T-helper 2 cell treated with Interferon-gamma antibody and Interleukin-4, amounts not matched to agents 5 μg/mL and 100 μg/mL, for 36 hours (primary cell): ENCODE measurements at places on chromosomes 7 and 10.

DNA sequence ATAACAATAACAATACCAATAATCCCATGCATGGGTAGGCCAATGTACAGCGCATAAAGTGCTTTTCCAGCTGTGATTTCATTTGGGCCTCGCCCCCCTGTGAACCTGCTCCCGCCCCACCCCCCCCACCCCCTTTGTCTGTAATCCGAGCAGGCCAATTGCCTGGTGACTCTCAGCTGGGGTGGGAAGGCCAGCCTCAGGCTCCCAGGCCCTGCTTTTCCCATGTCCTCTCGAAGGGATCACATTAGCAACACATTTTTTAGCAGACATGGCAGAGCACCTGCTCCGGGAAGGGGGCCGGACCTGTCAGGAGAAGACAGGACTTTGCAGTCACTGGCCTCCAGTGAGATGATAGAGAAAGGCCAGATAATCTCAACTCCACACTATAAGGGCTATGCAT, 439.3 kb downstream of the RPS24 start:
- DNase-seq, result no peak

GRCh38 chr7:132551439-132551838, 24.8 kb downstream of the PLXNA4 start:
- no peak for DNase-seq

GRCh38 chr10:102421757-102422512, 1.3 kb downstream of the FBXL15 start:
- peak; percentile 41 for DNase-seq

GRCh38 chr10:26254616-26255015, 38.0 kb downstream of the GAD2 start:
- no peak for DNase-seq

GRCh38 chr10:114547514-114547913, 110.6 kb downstream of the ABLIM1 start:
- DNase-seq, result no peak

GRCh38 chr7:125641884-125642283, 712.3 kb upstream of the POT1 start:
- no peak for DNase-seq

- no peak for DNase-seq
Measured at GRCh38 chr10:98340261-98340939, 72.4 kb upstream of the LOXL4 start.

DNA sequence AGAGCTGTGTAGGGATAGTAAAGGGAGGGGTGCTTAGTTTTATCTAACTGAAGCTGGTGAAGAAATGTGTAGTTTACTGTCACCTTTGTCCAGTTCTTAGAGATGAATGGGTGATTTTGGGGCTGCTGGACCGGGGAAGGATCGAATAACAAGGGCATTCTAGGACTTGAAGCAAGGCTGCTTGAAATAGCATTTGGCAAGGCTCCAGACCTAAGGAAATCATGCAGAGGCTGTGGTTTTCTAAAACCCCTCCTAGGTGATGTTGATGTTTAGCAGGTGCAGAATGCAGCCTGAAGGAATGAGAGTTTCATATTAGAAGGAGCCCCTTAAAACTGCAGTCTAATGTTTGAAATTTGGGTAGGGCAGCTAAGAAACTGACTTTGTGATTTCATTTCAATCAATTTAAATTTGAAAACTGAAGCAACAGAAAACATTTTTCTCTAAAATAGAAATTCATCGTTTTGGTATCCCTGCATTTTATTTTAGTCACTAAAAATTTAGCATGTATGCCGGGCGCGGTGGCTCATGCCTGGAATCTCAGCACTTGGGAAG, 68.5 kb downstream of the TET1 start:
- DNase-seq, result no peak

DNA sequence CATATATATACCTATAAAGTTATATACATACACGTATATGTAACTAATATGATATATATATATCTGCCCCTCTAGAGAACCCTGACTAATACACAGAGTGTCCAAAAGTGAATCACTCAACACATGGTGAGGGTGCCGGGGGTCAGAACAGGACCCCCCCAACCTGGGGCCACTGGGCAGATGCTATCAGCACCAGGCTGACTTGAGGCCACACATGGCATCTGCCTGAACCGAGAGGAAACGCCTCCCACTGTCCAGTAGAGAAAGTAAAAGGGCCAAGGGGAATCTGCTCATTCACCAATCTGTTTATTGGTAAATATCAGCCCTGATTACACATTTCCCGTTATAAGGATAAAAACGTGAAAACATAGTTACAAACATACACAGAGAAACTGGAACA, 218.3 kb downstream of the PTPRN2 start:
- DNase-seq, result no peak

DNA sequence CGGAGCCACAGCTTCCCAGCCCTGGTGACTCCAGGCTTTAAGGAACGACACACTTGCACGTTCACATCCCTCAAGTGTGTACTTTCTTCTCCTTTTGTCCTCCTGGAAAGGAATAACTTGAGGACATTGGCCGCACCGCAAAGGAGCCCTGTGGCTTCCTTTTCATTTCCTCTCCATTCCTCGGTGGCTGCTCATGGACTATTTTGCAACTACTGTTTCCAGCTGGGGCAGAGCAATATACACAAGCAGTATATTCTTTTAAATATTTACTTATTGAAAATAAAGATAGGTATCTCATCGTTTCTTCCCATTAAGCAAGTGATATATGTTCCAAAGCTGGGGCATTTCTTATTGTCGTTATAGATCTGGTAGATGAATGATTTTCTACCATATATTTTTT, 97.2 kb upstream of the LYZL1 start:
- DNase-seq, result no peak

- no peak for DNase-seq
Measured at GRCh38 chr10:1316809-1317143, 260.6 kb downstream of the WDR37 start.

- DNase-seq, result peak; percentile 36
Measured at GRCh38 chr7:101058355-101058754, 26.9 kb upstream of the TRIM56 start.

DNA sequence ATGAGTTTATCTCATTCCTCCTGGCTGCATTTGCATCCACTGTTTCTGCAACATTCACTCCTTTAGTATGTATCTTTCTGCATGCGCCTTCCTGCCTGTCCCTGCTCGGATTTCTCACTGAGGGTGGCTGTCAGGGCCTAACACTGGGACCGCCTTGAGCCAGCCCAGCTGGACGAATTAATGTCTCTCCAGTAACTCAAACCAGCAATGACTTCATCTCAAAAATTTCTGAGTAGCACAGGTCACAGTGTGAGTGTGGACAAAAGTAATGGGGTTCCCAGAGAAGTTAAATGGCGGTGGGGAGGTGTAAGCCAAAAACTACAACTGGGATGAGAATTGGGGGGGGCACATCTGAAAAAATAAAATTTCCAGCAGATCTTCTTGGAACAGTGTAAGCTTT, 444.0 kb upstream of the MGMT start:
- DNase-seq, result no peak

- no peak for DNase-seq
Measured at GRCh38 chr10:43998021-43998809, 349.5 kb upstream of the ZNF32 start.

GRCh38 chr7:157080111-157080730, 58.5 kb upstream of the UBE3C start:
- DNase-seq, result no peak

- DNase-seq, result no peak
Measured at GRCh38 chr7:140649556-140650205, 9.1 kb upstream of the DENND2A start.

DNA sequence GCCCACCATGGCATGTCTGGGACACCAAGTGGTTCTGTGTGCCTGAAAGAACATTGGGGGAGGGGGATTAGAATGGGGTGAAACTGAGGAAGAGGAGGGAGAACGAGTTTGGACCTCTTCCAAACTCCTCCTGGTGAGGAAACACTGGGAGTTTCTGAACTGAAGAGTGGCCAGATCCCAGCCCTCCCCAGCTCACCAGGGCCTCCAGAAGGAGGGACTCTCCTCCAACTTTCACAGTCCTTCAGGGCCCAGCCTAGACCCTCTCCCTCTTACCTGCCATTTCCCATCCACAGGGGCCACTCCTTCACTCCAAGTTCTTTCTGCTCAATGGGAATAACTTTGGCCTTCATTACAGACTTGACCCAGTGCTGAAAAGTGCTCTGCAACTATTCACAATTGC, 132.0 kb upstream of the FOXK1 start:
- DNase-seq, result no peak

DNA sequence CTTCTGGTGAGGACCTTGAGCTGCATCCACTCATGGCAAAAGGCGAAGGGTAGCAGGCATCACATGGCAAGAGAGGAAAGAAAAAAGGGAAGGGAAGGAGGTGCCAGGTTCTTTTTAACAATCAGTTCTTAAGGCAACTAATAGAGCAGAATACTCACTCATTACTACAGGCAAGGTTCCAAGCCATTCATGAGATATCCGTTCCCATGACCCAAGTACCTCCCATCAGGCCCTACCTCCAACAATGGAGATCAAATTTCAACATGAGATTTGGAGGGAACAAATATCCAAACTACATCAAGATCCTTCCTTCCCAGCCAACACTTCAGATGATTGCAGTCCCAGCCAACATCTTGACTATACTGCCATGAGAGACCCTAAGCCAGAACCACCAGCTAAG, 38.9 kb upstream of the YAE1 start:
- no peak for DNase-seq

- no peak for DNase-seq
Measured at GRCh38 chr10:52940921-52941320, 168.3 kb upstream of the MBL2 start.

DNA sequence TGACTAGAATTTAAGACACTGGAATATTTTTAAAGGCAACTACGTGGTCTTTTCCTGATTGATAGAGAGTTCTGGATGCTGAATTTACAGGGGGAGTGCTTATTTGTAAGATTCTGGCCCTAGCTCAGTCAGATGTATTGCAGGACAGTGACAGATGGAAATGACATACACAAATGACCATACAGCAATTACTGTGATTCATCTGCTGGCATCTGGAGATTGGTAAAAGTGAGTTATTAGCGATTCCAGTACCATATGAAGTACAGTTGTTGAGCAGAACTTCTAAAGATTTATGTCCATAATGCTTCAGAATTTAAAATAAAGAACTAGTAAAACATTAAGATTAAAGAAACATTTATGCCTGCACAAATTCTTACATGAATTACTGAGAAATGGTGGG, 243.2 kb downstream of the CRPPA start:
- no peak for DNase-seq

GRCh38 chr7:16935341-16935735, 53.6 kb upstream of the AGR3 start:
- DNase-seq, result no peak

- no peak for DNase-seq
Measured at GRCh38 chr7:45479781-45480180, 94.4 kb upstream of the ADCY1 start.

- no peak for DNase-seq
Measured at GRCh38 chr10:129942936-129943715, 20.9 kb downstream of the EBF3 start.

DNA sequence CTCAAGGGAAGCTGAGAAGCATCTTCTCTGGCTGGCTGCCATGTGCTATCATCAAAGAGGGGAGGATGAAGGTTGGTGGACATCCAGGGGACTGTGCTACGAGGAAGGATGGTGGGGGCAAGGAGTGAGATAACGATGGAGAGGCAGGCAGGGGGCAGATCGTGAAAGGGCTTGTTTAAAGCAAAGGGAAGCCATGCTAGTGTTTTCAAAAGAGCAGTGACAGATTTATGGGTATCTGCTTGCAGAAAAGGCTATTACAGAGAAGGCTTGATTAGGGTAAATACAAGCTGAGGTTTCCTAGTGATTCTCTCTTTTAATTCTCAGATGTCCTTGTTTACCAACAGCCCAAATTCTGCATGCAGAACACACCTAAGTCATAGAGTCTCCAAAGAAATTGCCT, 88.9 kb upstream of the MKX start:
- no peak for DNase-seq

- DNase-seq, result no peak
Measured at GRCh38 chr7:117975476-117975875, 102.2 kb upstream of the CTTNBP2 start.

DNA sequence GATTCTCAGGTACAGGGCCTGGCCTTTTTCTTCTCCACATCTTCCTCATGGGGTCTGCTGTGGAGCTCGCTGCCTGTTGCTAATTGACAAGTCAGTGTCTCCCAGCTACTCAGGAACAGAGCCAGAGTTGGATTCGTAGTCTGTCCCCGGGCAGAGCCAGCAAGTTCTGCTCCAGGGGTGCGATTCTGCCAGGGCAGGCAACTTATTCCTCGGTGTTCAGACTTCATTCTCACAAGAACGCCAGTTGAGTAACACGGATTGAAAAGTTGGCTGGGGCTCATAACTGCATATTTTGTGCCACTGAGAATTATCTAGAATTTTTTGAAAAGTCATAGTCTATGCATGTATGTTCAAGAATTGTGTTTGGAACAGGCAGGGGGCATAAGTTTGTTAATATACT, 336.7 kb upstream of the NPVF start:
- DNase-seq, result no peak

GRCh38 chr7:84081973-84082522, 112.5 kb downstream of the SEMA3A start:
- DNase-seq, result no peak

DNA sequence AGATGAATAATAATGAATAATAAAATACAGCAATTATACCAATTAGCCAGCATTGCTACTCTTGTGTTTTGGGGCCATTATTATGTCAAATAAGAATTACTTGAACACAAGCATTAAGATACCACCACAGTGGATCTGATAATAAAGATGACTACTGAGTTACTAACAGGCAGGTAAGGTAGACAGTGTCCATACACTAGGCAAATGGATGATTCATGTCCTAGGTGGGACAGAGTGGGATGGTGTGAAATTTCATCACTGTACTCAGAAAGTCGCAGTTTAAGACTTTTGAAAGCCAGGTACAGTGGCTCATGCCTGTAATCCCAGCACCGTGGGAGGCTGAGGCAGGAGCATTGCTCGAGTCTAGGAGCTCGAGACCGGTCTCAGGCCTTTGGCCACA, 8.7 kb upstream of the UNC5B start:
- no peak for DNase-seq

- DNase-seq, result no peak
Measured at GRCh38 chr10:84743483-84743882, 415.1 kb downstream of the CCSER2 start.

DNA sequence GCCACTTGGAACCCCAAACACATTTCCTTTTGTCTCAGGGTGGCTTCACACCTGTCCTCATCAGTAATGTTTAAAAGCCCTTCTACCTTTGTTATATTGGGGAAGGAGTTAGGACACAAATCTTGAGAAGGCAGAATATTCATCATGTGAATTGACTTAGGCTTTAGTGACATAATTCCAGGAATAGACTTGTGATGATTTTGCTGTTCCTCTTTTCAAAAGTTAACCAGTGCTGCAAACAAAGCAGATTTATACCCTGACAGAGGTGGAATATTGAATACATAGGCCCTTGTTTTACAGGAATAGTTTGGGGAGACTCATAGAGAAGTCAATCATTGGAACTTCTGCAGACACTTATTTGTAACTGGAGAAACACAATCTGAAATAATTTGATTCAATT, 27.0 kb downstream of the ZNF786 start:
- no peak for DNase-seq
